ENCODE measurements at places on chromosomes 2 and 18.

DNA sequence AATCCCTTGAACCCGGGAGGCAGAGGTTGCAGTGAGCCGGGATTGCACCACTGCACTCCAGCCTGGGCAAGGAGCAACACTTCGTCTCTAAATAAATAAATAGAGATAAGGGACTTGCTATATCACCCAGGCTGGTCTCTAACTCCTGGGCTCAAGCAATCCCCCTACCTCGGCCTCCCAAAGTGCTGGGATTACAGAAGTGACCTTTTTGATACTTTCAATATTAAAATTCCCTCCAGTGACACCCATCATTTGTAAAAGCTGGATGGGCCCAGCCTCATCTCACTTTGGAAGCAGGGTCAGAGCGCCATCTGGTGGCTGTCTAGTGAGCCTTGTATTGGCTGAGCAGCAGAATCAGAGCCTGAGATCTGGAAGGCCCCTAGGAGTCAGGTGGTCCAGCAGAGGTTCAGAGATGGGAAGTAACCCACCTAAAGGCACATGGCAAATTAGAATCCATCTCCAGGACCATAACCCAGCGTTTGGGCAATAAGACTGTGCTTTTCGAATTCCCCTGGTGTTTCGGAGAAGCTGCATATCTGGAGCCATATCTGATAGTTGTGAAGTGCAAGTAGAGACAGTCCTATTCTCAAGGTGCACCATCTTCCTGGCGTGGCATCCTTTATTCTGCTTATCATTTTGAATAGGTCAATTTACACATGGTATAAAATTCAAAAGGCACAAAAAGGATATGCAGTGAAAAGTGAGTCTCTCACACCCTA lies 18.3 kb upstream of the SLC35F6 start:
- peak; percentile 84 for DNase-seq

DNA sequence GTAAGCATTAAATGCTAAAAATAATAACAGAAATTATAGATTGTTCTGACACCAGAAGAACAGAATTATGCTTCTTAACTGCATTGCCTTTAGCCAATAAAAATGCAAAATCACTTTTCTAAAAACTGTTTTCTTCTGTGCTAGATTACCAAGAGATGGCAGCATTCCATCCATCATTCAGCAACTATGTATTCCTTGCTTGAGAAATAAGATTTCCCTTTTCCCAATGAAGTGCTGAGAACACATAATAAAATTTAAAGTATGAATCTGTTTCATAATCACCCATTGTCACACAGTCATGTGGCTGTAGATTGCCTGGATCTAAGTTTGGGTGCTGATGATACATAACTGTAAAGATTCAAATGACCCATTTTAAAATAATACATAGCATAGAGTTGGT lies 504.2 kb downstream of the TDRD15 start:
- DNase-seq: no peak

- DNase-seq: no peak
Measured at GRCh38 chr2:200000444-200001163, 45.2 kb downstream of the MAIP1 start.

DNA sequence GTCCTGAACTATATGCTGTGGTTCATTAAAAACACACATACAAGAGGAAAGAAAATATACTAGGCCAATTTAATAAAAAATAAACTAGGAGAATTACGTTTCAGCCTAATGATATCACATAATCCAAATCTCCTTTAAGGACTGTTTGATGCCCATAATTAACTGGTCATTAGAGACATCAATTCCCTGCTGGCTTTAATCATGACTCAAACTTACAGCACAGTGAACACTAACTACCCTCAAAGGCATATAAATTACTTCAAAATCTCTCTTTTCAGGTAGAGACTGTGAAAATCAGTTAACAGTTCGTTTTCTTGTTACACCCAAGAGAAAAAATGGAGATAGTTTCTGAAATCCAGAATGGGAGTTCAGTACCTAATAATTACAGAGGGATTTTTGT lies 567.4 kb downstream of the CBLN2 start:
- no peak for DNase-seq

- no peak for DNase-seq
Measured at GRCh38 chr2:127085317-127085681, 21.7 kb downstream of the BIN1 start.

GRCh38 chr2:230068651-230069055 lies at the start of gene SLC16A14:
Gene SLC16A14 (minus strand): TSS chr2:230068924. CDS start chr2:230059352, 9,572 bp downstream.
- no peak for DNase-seq

DNA sequence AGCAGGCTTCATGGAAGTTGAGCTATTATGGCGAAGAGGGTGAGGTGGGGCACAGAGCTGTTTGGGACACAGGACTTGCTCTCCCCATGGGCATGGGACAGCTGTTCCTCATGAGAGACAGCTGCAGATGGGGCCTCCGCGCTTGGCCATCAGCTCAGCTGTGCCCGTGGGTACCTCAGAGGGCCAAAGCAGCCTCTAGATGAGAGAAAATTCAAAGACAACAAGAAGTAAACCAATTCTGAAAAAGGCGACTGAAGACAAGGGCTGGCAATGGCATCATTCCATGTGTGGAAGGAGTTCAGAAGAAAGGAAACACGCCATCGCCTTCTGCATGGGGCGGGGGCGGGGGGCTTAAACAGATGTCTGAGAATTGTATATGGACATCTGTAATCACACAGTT lies 136.2 kb downstream of the BCL2 start:
- DNase-seq: no peak

- no peak for DNase-seq
Measured at GRCh38 chr2:45006942-45007287, 2.3 kb downstream of the SIX2 start.
